Activated B cell treated with CpG ODN at 0.5 μM for 24 hours (primary cell): ENCODE measurements at places on chromosomes 2 and 18. TPM values are rescaled to one million over a fixed set of nuclear protein-coding genes. Genes with fewer than 3 reads are reported as not detected.

The CEBPZOS gene
- total RNA-seq: 29.2 and 35.5 TPM in 2 replicates

The CDK15 gene
- not detected in 2 replicates for total RNA-seq

The RUFY4 gene
- total RNA-seq: 0.53 TPM in 1 of 2 replicates, not detected in the other

The TIMM21 gene
- 23.3 and 27.0 TPM in 2 replicates for total RNA-seq

DNA sequence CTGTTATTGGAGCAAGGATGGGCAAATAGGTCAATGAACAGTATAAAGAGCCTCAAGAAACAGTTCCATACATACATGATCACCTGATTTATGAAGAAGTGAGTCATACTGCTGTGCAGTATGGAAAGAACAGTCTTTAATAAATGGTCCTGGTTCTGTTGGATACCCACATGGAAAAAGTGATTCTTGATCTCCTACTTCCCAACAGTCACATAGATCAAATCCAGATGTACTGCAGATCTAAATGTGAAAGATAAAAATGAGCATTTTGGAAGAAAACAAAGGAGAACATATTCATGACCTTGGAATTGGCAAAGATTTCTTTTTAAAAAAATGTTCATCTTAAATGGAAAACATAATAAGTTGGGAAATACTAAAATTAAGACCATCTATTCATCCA lies 75.8 kb downstream of the CCDC148 start:
- no peak for DNase-seq

DNA sequence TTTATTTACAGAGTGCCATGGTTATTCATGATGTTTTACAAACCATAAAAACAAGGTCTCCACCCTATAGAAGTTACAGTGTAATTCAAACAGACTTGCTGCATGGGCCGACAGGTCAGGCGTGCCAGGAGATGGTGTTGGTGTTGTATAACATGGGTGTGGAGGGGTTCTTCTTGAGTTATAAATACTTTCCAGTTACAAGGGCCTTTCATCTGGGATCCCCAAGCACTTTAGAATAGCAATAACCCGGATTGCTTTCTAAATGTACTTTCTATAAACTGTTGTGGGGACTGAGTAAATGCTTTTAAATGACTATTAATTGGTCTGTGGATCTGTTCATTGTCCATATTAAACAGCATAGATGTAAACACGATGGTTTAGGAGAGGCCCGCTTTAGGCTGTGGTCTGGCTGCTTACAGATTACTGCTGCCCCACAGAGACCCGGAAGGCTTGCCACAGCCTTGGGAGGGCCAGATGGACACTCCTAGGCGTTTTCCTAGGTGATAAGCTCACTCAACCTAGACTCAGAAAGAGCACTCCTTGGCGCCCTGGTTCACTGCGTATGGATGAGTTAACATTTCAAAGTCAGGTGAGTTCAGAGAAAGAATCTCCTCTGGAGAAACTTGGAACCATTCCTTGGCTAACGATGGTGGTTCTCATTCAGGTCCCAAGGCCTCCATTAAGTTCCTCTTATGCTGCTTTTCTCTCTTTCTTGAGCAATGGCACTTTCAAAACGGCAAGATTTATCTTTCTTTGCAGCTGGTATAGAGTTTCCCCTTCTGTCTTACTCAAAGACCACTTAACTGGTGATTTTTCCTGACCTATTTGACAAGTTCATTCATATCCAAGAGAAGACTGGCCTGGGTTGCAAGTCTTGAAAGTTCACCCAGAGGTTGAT lies 3.6 kb upstream of the KIAA2012 start:
- no peak for DNase-seq

DNA sequence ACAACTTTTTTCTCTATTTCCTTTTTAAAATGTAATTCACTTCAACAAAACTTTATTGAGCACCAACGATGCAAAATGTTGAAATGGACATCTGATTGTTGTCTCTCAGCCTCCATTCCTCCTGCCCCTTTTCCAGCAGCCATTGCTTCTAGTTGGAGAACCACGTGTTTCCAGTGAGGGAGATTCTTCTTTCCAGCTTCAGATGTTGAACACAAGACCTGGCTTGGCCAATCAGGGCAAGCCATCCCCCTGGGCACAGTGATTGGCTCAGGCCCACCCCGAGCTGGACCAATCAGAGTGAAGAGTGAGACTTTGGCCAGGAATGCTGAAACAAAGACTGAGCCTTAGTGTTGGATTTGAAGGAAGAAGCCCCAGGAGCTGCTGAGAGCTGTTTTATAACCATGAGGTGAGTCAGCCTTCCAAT lies 59.0 kb downstream of the E2F6 start:
- DNase-seq: no peak

DNA sequence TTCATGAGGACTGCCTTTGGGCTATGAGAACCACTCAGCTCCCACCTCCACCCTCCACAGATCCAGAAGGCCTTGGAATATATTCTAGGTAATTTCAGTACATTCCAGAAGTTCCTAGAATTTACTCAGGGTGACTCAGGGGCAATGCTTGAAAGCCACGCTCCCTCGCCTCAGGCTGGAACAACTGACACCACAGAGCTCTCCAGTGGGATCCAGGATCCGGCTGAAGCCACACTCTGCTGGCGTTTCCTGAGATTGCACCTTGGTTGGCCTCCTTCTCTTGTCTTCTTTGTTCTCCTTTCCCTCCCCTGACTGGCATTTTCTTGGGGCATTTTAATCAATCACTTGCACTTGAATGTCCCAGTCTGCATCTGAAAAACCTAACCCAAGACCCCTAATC lies 92.6 kb upstream of the KCNE4 start:
- DNase-seq: no peak

- no peak for DNase-seq
Observed at GRCh38 chr18:30588673-30589164, 453.8 kb downstream of the DSC3 start.

DNA sequence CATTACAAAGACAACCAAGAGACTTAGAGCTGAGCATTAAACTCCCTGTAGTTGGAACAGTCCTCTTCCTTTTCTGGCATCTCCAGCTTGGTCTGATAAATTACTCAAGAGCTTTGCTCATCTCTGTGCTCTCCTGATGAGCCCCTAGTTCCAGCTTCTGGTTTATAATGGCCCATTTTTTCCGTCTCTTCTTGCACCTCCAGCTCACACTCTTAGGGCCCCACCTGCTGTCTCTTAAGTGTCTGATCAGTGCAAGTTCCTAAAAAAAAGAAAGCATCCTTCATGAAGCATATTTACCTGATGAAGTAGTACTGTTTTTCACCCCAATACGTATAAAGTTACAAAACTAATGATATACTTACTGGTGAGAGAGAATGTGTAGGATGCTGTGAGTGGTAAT lies 822.9 kb downstream of the RNF144A start:
- no peak for DNase-seq
